T-helper 17 cell (primary cell): ENCODE measurements at places on chromosomes 2 and 18.

DNA sequence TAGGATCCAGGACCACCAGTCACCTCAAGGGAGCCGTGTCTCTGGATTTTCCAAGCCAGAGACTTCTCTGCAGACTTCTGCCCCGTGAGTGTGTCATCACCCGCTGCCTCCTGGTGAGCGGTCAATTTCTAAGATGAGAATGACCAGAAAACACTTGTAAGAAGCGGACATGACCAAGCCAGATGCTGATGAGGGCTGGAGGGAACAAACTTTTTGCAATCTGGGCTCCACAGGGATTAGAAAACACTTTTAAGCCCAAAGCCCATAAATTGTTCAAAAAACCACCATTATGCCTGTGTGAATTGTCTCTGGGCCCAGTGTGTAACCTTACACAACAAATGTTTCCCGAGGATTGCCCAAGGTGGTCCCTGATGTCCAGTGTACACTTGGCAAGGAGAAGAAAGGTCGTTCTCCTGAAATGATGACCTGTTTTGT is 5.3 kb upstream of the NPPC start:
- no peak overlapping the region for H3K4me3 ChIP-seq
- H3K36me3 ChIP-seq: no peaks in the 10 kb centered on the region
- no peak for DNase-seq
- H3K27me3 ChIP-seq: peaks cover 34% of the 10 kb centered on the region
- no peak overlapping the region for H3K27ac ChIP-seq

DNA sequence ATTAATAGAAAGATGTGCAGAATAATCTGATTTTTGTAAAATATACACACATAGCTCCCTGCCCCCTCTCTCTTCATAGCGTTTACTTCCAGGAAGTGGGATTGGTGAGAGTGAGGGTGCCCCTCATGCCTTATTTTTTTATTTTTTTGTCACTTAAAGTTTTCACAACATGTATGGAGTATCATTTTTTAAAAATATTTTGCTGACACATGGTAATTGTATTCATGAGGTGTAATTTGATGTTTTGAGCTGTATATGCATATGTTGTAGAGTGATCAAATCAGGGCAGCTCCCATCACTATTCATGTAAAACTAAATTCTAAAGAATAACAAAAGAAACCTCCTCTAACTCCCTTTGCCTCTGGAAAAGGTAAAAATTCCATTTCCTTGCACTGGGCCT is 74.7 kb downstream of the VSNL1 start:
- H3K27me3 ChIP-seq: peaks cover 62% of the 10 kb centered on the region
- H3K36me3 ChIP-seq: peaks cover 3% of the 10 kb centered on the region
- no peak overlapping the region for H3K4me3 ChIP-seq
- DNase-seq: no peak

DNA sequence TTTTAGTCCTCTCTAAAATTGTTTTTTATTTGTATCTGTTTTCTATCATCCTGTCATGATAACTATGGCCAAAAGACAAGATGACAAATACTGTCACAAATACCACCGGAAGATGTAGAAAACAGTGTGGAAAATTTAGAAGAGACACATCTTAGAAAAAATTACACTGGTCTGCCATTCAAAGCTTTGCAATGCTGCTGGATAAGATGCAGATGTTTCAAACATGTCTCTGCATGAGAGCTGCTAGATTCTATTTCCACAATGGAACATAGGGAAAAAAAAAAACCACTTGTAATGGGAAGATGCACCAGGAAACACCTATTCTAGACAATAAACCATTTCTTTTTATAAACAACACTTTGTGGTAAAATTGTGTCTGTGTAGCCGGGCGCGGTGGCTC is 5.8 kb upstream of the TAF1B start:
- H3K36me3 ChIP-seq: no peaks in the 10 kb centered on the region
- H3K4me3 ChIP-seq: no peak overlapping the region
- H3K27ac ChIP-seq: no peak overlapping the region
- H3K4me1 ChIP-seq: peaks cover 10% of the 10 kb centered on the region

GRCh38 chr2:28544036-28544346 is 48.1 kb downstream of the PLB1 start:
- no peak for DNase-seq
- H3K36me3 ChIP-seq: no peaks in the 10 kb centered on the region
- peaks cover 20% of the 10 kb centered on the region for H3K4me1 ChIP-seq

DNA sequence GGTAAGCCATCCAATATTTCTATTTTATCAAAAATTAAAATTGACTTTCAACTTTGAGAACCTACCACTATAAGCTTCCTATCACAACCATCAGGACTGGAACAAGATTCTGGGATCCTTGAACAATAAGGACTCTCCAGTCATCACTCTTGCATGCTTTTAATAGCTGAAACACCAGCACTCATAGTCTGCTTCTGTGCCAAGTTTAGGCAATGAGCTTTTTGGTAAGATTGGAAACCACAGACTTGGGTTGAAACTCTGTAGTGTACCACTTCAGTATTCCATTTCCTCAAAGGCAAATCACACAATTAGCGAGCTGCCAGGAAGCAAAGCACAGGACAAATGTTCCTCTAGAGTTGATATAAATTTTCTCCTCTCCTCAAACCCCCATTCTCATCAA is 1065.8 kb upstream of the SLC39A10 start:
- no peak overlapping the region for H3K27ac ChIP-seq
- no peak for DNase-seq
- no peaks in the 10 kb centered on the region for H3K4me1 ChIP-seq

GRCh38 chr2:147122944-147123343 is 721.9 kb upstream of the ACVR2A start:
- H3K27me3 ChIP-seq: peaks cover 5% of the 10 kb centered on the region
- no peaks in the 10 kb centered on the region for H3K4me1 ChIP-seq
- no peak overlapping the region for H3K4me3 ChIP-seq
- DNase-seq: no peak
- no peaks in the 10 kb centered on the region for H3K36me3 ChIP-seq
- H3K27ac ChIP-seq: no peak overlapping the region

DNA sequence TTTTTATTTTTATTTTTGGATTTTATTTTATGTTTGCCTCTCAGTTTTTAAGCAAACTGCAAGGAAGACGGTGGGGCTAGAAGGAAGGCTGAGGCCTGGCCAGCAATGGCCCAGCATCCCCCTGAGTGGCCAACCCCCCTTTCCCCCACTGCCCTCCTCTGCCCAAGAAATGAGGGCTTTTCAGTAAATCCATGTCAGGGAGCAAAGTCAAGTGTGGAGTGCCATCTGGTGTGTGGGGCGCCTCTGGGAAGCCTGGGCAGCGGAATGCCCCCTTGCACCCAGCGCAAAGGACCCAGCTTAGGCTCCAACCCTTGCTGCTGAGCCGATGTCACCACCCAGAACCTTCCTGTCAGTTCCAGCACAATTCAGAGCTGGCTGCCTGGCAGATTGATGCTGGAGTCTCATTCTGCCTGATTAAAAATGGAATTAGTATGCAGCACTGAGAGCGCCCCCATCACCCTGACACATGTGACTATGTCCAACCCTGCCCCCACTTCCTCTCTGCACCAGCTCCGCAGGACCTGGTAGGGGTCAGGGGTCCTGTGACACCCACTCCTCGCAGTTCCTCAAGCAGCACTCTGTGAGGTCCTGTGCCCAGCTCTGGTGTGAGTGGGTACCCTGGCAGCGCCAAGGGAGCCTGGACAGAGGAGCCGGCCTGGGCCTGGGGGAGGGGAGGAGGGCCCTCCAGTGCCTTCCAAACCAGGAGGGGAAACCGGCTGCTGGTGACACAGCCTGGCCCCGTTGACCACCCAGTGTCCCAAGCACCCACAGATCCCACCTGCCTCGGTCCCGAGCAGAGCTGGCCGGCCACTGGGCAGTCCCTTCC is 9.2 kb upstream of the ALPP start:
- H3K27ac ChIP-seq: no peak overlapping the region
- DNase-seq: no peak
- no peaks in the 10 kb centered on the region for H3K27me3 ChIP-seq
- H3K36me3 ChIP-seq: no peaks in the 10 kb centered on the region

DNA sequence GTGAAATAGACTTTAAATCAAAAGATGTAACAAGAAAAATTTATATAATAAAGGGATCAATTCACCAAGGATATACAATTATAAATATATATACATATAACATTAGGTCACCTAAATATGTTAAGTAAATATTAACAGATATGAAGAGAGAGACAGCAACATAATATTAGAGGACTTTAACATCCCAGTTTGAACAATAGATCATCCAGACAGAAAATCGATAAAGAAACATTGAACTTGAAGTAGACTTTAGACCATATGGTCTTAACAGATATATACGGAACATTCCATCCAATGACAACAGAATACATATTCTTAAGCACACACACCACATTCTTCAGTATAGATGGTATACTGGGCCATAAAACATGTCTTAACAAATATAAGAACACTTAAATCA is 649.6 kb upstream of the SETBP1 start:
- no peaks in the 10 kb centered on the region for H3K27me3 ChIP-seq
- no peak for DNase-seq
- no peaks in the 10 kb centered on the region for H3K36me3 ChIP-seq
- no peaks in the 10 kb centered on the region for H3K4me1 ChIP-seq

DNA sequence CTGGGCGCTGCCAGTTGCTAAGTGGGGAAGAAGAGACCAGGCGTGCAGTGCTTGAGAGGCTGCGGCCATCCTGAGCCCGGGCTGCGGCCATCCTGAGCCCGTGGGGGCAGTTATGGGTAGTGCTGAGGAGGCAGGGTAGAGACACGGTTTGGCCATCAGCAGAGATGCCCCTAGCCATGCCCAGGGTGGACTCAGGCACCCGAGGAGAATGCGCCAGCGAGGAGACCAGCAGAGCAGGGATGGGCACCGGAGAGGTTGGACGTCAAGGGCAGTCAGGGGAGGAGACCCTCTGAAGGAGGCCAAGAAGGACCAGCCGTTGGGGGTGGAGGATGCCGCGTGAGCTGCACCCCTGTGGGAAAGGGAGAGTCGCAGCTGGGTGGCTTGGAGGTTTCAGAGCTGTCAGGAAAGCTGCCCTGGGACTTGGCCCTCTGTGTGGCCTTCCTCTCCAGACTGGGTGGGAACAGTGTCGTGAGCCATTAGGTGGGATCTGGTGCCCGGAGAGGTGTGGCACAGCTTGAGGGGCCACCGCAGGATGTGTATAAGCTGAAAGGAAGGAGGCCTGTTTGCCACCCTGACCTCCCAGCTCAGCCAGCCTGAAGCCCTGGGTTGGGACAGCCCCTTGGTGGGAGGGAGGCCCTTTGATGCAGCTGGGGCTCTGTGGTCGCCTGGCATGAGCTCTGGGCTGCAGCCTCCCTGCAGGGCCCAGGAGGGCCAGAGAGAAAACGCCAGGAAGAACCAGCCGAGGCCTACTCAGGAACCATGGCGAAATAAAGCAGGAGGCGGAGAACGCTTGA is 56.0 kb downstream of the SH3BP4 start:
- no peak overlapping the region for H3K27ac ChIP-seq
- H3K27me3 ChIP-seq: peaks cover 33% of the 10 kb centered on the region
- H3K4me3 ChIP-seq: peak overlapping the region; percentile 22
- H3K36me3 ChIP-seq: no peaks in the 10 kb centered on the region
- no peak for DNase-seq

GRCh38 chr2:50895041-50895440 is 136.9 kb downstream of the NRXN1 start:
- no peak for DNase-seq
- no peaks in the 10 kb centered on the region for H3K36me3 ChIP-seq
- H3K4me1 ChIP-seq: no peaks in the 10 kb centered on the region
- H3K4me3 ChIP-seq: no peak overlapping the region
- no peaks in the 10 kb centered on the region for H3K27me3 ChIP-seq
- no peak overlapping the region for H3K27ac ChIP-seq

GRCh38 chr2:127961729-127962128 is 66.1 kb downstream of the SAP130 start:
- H3K27ac ChIP-seq: peak overlapping the region; percentile 5
- no peak overlapping the region for H3K4me3 ChIP-seq
- peaks cover 2% of the 10 kb centered on the region for H3K4me1 ChIP-seq
- no peak for DNase-seq

- no peak overlapping the region for H3K4me3 ChIP-seq
- no peak overlapping the region for H3K27ac ChIP-seq
- H3K36me3 ChIP-seq: peaks cover 8% of the 10 kb centered on the region
- H3K27me3 ChIP-seq: no peaks in the 10 kb centered on the region
- H3K4me1 ChIP-seq: peaks cover 34% of the 10 kb centered on the region
- DNase-seq: no peak
Observed at GRCh38 chr2:171080607-171081006, 80.1 kb downstream of the TLK1 start.

DNA sequence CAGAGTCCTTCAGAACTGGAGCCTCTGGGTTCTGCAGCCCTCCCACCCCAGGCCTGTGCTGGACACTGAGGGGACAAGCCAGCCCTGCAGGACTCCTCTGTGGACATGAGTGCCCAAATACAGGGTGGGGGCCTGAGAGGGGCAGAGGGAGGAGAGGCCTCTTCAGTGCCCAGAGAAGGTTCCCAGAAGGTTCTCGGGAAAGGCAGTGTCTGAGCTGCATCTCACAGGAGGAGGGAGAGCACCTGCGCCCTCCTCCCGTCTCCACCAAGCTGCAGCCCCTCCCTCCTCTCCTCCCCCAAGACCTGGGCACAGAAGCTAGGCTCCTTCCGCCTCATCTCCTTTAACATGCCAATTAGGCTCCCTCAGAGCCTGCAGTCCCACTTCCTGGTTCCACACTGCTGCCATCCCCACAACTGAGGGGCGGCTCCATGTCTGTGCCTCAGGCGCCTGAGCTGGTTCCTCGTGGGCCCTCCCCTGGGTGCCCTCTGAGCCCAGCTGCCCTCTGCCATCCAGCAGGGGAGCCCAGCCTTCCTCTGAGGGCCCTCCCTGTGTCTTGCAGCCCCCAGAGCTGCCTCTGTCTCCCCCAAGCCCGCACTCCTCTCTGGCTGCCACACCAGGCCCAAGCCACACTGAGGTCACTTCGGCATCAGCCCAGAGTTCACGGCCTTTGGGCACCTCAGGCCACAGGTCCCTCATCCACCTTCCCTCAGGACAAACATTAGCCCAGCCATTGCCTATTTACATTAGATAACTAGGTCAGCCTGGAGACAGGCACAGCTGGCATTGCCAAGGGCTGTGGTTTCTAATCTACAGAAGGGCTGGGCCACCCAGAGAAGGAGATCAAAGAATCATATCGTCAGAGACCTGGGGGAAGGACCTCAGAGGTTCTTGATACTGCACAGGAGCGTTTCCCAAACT is 28.9 kb downstream of the KCNK3 start:
- no peak for DNase-seq
- peaks cover 3% of the 10 kb centered on the region for H3K4me1 ChIP-seq
- H3K36me3 ChIP-seq: no peaks in the 10 kb centered on the region

DNA sequence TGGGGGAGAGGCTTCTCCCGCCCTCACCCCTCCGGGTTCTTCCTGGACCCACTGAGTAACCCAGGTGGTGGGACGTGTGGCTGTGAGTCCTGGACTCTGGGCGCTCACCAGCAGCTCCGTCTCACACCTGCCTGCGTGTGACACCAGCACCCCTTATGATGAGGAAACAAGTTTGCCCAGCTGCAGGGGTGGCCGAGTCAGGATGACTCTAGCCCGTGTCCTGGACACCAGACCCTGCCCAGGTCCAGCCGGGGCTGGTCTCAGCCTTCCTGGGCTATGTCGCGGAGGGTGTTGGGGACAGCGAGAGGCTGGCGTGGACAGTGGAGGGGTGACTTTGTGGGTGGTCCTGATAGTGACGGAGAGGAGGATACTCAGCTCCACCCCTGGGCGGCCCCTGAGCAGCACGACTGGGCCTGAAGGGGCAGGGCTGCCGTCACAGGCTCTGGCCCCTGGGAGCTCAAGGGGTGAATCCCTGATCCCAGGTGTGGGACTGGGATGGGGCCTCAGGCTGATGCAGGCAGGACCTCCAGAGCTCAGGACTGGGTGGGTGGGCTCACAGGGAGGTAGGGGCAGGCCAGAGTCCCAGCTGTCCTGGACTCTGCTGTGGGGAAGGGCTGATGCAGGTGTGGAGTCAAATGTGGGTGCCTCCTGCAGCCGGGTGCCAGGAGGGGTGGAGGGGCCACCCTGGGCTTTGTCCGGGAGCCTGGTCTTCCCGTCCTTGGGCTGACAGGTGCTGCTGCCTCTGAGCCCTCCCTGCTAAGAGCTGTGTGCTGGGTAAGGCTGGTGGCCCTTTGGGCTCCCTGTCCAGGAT is 3.7 kb downstream of the GPR35 start:
- no peaks in the 10 kb centered on the region for H3K36me3 ChIP-seq
- DNase-seq: no peak
- peaks cover 13% of the 10 kb centered on the region for H3K4me1 ChIP-seq
- no peaks in the 10 kb centered on the region for H3K27me3 ChIP-seq
